ENCODE measurements at places on chromosomes 12 and 14.
A peak's percentile ranks its signal among the peaks of the same experiment; 100 is the strongest.

DNA sequence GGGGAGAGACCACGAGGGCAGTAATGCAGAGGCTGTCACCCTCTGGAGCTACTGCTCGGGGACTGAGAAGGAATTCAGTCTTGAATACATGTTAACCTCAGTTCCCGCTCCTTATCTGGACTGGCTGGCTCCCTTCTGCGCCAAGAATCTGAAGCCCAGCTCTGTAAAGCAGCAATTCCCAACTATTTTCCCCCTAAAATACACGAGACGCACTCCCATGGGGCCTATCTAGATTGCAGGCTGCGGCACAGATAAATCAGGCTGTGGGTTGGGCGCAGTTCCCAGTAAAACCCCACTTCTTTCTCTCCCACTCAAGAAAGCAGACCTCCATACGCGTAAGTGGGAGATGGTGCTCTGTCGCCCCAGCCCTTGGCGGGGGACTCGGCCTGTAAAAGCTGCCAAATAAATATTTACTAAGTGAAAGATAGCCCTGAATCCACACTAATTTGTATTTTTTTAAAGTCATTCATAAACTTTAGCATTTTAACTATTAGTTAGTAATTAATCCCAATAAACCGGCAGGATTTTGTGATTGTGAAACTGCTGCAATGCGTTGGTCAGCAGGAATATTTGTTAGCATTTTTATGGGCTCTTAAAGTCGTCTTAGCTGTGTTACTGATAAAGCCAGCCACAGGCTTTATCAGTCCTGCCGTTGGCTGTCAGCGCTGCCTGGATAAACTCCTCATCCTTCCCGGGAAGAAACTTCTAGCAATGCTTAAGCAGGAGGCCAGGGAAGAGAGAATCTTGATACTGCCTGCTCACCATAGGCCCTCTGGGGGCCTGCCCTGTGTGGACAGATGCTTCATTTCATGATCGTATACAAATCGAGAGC is 17.8 kb downstream of the FBXL14 start:
- DNase-seq = peak; percentile 55

- no peak for DNase-seq
Observed at GRCh38 chr12:60012659-60013058, 416.8 kb downstream of the SLC16A7 start.

DNA sequence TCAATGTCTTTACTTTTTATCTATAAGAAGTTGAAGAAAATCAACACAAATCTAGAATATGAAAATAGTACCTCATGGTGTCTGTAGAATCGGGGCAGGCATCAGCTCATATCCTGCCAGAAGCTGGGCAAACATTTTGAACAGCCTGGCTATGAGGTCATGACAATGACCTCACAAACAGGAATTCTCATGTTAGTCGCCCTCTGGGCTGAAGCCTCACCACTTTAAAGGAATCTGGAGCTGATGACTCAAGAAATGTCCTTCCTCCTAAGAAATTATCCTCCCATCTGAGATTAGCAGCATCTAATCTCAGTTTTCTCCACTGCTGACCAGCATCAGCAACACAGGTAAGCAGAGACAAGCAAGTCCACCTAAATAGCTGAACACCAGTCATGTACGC is 27.1 kb downstream of the CLIP1 start:
- DNase-seq = peak; percentile 80

- no peak for DNase-seq
Observed at GRCh38 chr12:107584563-107584962, 101.0 kb upstream of the PWP1 start.

DNA sequence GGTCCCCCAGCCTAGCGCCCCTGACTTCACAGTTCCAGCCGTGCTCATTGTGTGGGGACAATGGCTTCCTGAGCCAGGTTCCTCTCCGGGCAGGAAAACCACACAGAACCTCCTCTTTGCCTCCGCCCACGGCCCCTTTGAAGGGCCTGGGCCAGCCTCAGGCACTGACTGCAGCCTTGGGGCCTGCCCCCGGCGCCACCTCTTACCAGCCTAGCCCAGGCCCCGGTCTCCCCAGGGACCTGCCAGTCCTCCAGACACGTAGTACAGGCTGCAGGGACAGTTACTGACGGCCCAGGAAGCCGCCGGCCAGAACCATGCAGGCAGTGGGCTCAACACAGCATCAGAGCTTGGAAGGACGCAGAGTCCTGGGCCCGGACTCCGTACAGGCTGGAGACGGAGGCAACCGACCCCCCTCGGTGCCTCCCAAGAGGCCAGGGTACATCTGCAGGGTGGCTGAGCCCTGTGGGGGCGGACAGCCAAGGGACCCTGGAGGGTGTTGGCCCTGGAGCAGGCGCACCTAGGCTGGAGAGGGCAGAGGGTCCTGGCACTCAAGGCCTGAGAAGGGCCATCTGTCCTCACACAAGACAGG is 20.9 kb upstream of the NUDT14 start:
- DNase-seq = no peak

GRCh38 chr12:118237052-118237665 is 101.2 kb downstream of the PEBP1 start:
- no peak for DNase-seq

- peak; percentile 56 for DNase-seq
Observed at GRCh38 chr12:2853626-2854025, 3.2 kb downstream of the TEX52 start.

DNA sequence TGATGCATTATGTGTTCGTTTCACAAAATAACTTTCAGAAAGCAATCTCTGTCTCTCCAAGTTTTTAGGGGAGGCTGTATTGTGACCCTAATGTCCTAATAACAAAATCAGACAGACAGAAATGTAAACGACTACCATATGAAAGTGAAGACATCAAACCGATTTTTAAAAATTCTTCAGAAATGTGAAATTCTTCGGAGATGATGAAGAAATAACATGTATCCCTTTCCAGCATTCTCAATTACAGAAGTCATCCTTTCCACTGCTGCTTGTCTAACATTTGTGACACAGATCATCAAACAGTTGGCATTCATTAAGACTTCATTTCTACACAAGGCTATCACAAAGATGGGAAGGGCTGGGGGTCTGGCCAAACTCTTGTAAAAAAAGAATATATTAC is 41.0 kb downstream of the DMAC2L start:
- no peak for DNase-seq

- no peak for DNase-seq
Observed at GRCh38 chr12:77054851-77055250, 10.5 kb downstream of the E2F7 start.

GRCh38 chr12:56297400-56297799 is 2.7 kb downstream of the CS start:
- no peak for DNase-seq

DNA sequence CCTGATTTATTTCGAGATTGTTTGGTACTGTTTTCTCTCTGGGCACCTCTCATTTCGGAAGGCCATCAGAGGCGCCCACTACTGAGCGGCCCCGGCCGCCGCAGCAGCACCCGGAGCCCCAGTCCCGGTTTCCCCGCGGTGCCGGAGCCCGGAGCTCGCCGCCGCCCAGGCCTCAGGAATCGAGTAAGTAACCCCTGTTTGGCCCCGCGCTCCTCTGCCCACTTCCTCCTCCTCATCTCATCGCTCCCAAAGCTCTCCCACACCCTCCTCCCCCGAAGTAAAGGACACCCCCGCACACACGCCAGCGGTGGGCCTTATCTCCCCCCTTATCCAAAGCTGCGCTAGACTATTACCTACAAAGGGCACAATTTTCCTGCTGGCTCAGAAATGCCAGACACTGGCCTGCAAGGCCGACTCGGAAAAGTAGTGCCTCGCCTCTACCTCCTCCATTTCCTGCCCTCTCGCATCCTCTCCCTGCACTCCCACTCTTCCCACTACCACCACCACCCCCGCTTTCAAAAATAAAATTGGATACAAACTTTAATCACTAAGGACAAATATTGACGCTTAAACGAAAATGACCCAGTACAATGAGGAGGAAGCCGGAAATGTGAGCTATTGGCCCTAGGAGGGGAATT is 637 bp upstream of the FOXG1 start:
- no peak for DNase-seq

DNA sequence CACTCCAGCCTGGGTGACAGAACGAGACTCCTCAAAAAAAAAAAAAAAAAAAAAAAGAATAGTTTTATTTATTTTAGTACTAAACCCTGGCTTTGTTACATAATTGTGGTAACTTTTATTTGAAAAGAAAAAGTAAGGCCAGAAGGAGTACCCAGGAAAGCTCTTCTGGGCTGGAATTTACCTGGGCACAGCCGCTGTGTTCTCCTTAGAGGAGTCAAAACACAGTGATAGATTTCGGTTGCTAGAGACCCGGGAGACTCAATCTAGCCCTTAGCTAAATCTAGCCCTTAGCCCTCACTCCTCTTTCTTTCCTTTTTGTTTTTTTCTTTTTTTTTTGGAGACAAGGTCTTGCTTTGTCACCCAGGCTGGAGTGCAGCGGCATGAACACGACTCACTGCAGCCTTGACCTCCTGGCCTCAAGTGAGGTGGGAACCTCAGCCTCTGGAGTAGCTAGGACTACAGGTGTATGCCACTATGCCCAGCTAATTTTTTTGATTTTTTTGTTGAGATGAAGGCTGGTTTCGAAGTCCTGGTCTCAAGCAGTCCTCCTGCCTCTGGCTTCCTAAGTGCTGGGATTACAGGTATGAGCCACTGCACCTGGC is 49.7 kb downstream of the SYNE2 start:
- no peak for DNase-seq

- DNase-seq = no peak
Observed at GRCh38 chr12:12331896-12332295, 18.1 kb downstream of the MANSC1 start.

GRCh38 chr14:59450716-59451115 is 14.5 kb downstream of the GPR135 start:
- DNase-seq = no peak

- no peak for DNase-seq
Observed at GRCh38 chr14:89344920-89345254, 72.1 kb downstream of the FOXN3 start.

GRCh38 chr12:29902043-29902442 is 118.3 kb upstream of the TMTC1 start:
- no peak for DNase-seq

GRCh38 chr14:67409461-67409860 is 2.5 kb downstream of the PLEK2 start:
- no peak for DNase-seq

DNA sequence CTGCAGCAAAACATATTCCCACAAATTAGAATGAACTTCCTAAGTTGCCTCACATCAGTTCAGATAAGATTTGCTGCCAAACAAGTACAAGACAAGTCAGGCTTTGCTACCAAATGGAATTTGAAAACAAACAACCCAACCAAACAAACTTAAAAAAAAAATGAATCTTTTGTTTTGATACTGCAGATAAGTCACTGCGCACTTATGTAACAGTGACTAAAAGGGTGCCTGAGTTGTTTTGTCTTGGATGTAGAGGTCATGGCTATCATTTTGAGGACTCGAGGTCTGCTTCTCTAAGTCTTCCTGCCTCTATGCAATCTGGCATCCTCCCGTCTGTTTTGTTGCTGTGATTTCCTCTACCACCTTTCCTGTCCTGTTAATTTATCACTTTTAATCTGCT is 11.1 kb upstream of the EPS8 start:
- DNase-seq = no peak

DNA sequence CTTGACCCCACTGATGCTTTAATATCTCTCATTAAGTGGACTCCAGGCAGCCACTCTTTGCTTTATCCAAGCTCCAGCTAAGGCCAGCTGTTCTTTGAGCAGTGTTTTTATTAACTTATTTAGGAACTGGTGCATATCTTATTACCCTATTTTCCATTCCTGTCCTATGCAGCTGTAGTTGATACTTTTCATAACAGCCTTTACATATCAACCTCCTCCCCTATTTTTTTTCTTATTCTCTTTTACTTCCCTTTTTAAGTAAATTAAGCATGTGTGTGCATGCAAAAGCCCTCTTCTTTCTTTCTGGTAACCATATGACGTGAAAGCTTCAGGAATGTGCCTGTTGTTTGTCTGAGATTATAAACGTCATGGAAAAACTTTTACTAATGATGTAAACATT is 121.2 kb downstream of the PTPRQ start:
- DNase-seq = no peak

DNA sequence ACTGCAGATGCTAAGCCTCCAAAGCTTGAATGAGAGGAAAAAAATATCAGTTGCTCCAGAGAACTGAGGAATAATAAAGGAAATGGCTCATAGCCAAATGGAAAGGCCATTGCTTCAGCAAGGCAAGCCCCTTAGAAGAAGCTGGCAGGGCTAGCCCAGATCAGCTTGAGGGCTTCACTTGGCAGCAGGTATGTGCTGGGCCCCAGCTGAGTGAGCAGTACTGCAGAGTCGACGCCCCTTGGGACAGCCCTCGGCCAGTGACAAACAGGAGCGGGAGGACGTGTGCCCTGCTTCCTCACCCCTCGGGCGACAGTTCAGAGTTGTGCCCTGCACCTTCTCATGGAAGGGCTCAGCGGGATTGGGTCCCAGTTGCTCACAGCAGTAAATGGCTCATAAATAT is 1031.2 kb upstream of the TMEM132C start:
- DNase-seq = no peak

DNA sequence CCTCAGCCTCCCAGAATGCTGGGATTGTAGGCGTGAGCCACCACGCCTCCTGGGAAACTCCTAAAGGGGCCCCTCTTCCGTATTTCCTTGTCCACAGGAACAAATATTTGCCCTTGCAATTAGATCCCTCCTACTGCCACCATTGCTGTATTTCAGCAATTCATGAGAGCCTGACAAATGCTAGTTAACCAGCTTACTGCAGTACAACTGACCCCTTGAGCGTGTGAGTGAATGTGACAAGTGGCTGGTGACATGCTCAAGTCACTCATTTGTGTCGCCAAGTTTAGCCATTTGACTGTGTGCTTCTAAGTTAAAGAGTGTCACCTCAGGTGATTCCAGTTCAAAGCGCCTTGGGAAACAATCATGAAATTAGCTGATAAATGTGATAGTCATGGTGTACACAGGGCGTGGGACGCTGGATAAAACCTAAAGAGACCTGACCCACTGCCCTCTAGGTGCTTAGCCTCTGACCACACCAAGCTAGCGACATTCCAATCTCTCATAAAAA is 56.1 kb upstream of the MAP1LC3B2 start:
- no peak for DNase-seq

- DNase-seq = peak; percentile 22
Observed at GRCh38 chr14:100263141-100263540, 24.2 kb downstream of the YY1 start.

GRCh38 chr12:83326666-83327065 is 640.0 kb downstream of the TMTC2 start:
- DNase-seq = no peak

GRCh38 chr14:86124328-86124727 is 594.4 kb downstream of the FLRT2 start:
- DNase-seq = no peak

- peak; percentile 43 for DNase-seq
Observed at GRCh38 chr12:3820122-3820521, 53.1 kb downstream of the PARP11 start.

GRCh38 chr14:91419044-91419397 is 1.4 kb upstream of the CCDC88C start:
- no peak for DNase-seq

GRCh38 chr12:127912035-127912665 is 354.8 kb upstream of the TMEM132C start:
- DNase-seq = no peak

DNA sequence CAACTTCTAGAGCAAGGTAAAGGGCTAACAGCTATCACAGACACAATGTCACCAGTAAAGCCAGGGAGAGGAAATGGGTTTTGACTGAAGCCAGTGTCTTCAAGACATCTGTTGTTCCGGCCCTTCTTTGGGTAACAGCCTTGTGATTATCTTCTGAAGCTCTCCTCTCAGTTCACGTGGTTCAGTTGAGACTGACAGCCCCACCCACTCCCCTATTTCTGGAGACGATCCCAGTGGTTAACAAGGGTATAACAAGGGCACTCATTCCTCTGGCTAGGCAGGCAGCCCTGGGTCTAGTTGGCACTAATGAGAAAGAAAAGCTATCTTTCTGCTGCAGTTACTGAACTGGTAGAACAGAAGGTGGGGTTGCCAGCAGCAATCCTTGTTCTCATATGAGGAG is 6.9 kb downstream of the GNPTAB start:
- DNase-seq = no peak

All from HFFc6 (cell line).